Stimulated activated CD4-positive, alpha-beta T cell treated with anti-CD3 and anti-CD28 coated beads, Interleukin-2, amount 100 ng/mL, for 24 hours (primary cell): ENCODE measurements at places on chromosomes 6 and 20.

DNA sequence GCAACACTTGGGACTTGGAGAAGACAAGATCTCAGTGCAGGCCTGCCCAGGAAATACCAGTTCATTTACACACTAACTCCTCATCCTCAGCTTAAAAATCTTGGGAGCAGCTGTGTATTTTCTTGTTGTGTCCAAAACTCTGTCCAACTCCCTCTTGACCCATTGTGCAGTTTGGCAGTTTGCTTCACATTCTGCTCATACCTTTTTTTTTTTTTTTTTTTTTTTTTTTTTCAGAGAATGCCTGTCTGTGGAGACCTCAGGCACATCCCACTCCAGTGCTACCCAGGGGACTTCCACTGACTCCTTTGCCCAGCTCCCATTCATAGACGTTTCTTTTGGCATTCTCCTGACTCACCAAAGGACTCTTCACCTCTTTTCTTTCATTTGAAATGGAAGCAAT, 265.8 kb upstream of the TCF21 start:
- no peak for DNase-seq

DNA sequence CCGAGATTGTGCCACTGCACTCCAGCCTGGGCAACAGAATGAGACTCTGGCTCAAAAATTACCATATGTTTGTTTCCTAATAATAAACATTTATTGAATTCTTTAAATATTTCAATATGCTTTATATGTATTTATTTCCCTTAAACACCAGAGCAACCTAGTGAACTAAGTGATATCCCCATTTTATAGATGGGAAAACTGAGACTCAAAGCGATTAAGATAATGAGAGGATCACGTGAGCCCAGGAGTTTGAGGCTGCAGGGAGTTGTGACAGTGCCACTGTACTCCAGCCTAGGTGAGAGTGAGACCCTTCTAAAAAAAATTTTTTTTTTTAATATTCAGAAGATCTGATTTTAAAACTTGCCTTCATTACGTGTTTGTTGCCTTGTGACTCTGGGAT, 19.4 kb upstream of the CARMIL1 start:
- no peak for DNase-seq

DNA sequence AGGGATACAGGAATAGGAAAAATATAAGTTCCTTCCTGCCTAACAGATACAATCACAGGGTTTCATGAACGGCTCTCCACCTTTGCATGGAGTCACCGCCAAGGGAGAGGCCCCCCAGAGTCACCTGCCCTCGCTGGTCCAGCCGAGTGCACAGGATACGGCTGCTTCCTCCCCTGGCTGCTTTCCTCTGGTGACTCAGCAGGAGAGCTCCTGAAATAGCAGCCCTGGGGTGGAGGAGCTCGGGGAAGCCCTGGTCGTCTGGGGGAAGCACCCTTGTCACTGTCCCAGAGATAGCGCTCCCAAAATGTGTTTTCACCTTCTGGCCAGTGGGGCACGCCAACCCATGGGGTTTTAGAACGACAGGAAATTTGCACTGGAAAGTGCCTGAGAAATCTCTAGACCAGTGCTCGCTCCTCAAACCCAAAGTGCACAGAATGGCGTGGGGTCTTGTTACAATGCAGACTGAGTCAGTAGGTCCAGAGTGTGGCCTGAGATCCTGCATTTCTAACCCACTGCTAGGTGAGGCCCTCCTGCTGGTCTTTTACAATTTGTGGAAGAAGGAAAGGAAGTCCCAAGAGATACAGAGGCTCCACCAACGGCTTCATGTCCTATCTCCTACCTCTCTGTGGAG, 35.9 kb upstream of the FAM50B start:
- DNase-seq: no peak

- DNase-seq: no peak
Measured at GRCh38 chr6:21899708-21900107, 306.2 kb downstream of the SOX4 start.

- DNase-seq: peak; percentile 64
Measured at GRCh38 chr6:38750968-38751615, 36.0 kb downstream of the DNAH8 start.

DNA sequence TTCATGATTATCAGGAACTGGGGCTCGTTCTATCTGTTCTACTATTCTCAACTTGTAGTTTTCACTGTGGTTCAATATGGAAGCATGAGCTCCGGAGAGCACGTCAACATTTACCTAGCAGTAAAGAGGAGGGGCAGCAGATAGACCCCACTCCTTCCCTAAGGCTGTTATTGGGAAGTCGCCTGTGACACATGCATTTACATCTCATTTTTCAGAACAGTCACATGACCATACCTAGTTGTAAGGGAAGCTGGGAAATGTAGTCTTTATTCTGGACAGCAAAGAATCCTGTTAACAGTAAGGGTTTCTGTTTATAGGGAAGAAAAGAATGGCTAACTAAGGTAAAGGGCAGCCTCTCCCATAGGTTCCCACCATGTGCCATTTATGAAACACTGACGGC, 158.3 kb downstream of the ZFP64 start:
- no peak for DNase-seq

DNA sequence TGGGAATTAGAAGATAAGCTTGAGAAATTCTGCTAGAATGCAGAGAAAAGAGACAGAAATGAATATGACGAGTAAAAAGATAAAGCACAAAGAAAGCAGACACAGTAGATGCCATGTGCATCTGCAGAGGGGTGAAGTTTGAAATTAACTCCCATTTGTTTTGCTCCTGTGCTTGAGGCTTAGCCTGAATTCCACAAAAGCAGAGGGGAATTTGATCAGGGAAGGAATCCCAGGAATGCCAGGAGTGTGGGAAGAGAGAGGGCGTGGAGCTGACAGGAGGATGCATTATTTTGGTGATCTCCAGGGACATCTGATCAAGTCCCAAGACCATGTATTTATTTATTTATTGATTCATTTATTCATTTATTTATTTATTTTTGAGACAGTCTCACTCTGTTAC, 55.6 kb downstream of the SLC22A1 start:
- no peak for DNase-seq

GRCh38 chr20:44651434-44651683, 140 bp downstream of the ADA start:
- DNase-seq: no peak

DNA sequence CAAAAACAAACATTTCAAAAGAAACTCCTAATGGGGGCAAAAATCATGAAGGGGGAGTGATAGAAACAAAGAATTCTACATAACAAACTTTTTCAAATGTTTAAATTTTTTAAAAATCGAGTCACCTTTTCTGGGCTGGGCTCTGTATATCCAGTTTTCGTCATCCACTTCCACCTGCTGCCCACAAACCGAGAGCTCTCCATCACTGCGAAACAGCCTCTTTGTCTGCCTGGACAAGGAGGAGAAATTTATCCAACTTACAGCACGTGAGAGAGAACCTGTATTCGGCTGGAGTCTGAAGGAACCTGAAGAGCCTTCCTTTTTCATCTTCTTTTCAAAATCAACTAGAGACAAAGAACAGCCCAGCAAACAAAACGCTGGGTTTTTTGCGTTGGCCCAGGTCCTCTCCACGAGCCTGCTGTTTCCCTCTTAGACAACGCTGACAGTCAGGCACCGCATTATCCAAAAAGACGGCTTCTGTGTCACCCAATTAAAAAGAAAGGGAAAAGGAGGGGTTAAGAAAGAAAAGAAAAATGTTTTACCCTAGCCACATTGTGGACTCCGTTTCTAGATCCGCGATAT, 72.4 kb upstream of the NHSL1 start:
- no peak for DNase-seq

DNA sequence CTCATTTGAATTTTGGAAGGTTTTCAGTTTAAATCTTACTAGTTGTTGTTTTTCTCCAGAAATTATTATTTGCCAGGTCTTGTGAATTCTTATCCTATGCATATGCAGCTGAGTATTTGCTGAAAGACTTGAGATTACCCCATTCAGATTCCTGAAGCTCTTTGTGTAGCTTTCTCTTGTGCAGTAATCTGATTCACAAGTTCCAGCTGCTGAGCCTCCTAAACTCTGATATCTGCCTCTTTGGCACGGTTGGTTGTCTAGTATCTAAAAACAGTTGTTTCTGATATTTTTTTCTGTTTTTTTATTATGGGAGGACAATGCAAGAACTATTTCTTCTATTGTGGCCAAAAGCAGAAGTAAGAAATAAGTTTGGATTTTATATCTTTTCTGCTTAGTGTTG, 863.9 kb upstream of the MANEA start:
- no peak for DNase-seq

DNA sequence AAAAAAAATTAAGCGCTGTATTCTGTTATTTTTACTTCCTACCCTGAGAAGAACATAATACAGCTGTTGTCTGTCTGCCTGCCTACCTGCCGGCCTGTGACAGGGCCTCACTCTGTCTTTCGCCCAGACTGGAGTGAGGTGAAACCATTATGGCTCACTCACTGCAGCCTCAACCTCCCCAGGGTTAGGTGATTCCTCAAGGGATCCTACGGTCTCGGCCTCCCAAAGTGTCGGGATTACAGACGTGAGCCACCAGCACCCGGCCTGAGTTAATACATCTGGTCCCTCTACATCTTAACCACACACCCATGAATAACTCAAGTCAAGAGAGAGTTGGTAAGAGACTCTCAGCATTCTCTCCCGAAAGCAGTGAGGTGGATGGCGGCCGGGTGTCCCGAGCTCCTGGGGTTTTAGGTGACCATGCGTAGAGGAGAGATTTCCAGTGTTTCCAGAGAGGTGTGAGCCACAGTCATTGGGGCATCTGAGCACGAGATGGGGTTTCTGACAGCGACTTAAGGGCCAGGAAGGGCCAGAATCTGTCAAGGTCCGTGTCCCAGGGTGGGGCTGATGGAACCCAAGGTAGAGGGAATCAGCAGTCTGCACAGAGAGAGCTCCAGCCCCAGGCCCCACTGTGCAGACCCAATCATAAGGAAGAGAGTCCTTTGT, 1954.4 kb upstream of the DEFB115 start:
- no peak for DNase-seq

GRCh38 chr6:124054034-124054433, 250.4 kb downstream of the NKAIN2 start:
- no peak for DNase-seq

DNA sequence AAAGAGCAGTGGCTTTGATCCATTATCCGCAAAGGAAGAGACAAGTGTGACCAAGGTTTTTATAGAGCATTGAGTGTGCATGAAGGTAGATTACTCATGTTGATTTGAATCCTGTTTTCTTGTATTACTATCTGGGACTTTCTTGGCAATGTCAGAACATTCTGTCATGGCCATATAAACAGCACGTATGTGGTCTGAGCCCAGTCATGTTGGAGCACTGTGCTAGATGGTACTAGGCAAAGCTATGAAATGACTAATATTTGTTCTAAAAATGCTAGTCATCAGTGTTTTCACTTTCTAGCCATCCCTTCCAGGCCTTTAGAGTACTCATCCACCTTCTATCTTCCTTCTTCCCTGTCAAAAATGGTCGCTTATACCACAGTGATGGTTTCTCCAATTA, 278.6 kb upstream of the FLRT3 start:
- no peak for DNase-seq

DNA sequence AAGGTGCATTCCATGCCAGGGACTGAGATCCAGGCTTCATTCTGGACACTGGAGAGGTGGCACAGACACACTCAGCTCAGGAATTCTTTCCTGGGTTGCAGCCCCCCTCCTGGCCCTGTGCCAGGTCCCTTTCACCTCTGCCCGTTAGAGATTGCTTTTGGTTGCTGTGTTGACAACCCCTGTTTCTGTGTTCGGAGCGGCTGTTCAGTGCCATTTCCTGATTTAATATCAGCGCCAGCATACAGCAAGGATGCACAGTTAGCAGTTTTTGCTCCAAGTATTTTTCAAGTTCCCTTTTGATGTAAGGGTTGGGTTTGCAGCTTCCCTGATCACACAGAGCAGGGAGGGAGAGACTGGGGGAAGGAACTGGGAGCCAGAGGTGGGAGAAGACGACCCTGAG, 8.5 kb upstream of the MAFB start:
- no peak for DNase-seq

DNA sequence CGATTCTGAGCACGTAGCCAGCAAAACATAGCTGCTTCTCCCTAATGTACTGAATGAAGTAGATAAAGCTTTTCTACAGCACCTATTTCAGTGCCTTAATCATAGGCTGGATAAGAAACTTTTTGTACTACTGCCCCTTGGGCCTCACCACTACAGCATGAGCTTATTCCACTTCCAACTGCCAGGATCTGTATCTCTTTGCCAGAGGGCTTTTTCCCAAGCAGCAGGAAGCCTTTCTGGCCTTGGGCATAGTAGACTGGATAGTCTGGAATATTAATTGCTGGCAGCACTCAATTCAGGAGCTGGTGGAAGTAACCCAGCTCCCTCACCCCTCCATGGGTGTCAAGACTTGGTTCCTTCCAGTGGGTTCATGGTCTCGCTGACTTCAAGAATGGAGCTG, 43.6 kb downstream of the ANKEF1 start:
- DNase-seq: no peak

DNA sequence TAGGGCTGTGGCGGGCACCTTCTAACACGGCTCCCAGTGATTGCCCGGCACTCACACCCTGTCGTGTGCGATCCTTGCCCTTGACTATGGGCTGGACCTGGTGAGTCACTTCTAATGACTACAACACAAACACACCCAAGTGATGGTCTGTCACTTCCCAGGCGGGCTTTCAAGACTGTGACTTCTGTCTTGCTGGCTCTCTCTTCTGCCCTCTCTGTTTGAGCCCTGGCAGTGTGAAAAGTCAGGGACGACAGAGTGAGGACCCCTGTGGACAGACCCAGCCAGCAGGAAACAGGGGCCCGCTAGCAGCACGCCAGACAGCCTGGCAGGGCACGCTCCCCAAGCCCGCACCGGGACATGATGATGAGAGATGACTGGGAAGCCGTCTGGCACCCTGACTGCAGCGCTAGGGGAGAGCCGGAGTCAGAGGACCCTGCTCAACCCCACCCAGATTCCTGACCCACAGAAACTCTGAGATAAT, 43.0 kb downstream of the KIF16B start:
- no peak for DNase-seq

GRCh38 chr6:107931894-107932293, 26.1 kb downstream of the SEC63 start:
- DNase-seq: no peak

- DNase-seq: no peak
Measured at GRCh38 chr6:83605517-83605916, 93.2 kb downstream of the PRSS35 start.

DNA sequence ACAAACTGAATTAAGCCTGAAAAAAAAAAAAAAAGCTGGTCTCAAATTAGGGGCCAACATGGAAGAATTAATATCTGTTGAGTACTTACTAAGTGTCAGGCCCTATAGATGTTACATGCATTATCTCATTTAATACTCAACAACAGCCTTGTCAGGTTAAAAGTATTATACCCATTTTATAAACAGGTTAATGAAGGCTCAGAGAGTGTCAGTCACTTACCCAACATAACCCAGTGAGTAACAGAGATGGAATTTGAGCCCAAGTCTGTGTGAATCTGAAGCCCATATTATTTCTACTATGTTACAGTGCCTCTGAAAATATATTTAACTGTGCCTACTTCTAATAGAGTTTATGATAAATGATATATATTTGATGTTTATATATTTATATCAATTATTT, 11.3 kb upstream of the EIF2S2 start:
- no peak for DNase-seq

GRCh38 chr20:46698788-46699187, 9.5 kb upstream of the TP53RK start:
- no peak for DNase-seq

- no peak for DNase-seq
Measured at GRCh38 chr6:43812850-43813578, 43.0 kb downstream of the VEGFA start.
